Dermis blood vessel endothelial cell (primary cell): ENCODE measurements at places on chromosomes 7 and 10.
A peak's percentile ranks its signal among the peaks of the same experiment; 100 is the strongest.

GRCh38 chr7:139457153-139457946, 26.1 kb downstream of the KLRG2 start:
- DNase-seq: no peak

- peak; percentile 13 for DNase-seq
Measured at GRCh38 chr10:38118072-38118807, 24.1 kb downstream of the ZNF37A start.

DNA sequence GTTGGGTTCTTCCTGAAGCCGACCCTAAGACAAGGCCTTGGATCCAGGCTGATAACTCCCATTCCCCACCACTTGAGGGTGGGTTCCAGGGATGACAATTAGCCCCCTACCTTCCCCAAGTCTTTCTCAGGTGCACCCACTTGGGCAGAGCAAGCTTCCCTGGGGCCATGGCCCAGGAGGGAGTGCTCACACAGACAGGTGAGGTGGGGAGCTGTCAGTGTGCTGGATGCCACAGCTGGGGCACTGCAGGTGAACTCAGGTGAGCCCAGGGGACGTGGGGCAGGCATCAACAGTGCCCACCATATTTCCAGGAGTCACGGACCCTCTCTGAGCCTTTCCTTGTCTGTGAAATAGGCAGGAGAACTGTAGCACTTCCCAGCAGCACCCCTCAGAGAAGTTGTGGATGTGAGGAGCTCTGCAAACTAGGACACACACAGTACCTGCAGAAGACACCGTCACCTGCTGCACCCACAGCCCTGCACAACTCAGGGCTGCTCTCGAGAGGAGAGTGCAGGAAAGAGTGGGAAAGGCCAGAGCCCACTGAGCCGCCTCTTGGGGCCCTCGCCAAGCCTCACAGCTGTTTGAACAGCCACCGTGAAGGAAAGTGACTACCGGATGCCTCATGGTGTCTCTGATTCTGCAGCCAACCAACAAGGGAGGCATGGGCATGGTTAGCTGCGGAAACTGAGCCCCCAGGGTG, 17.9 kb downstream of the SH3PXD2A start:
- DNase-seq: no peak

- DNase-seq: peak; percentile 95
Measured at GRCh38 chr10:100006243-100006886, 3.4 kb downstream of the DNMBP start.

DNA sequence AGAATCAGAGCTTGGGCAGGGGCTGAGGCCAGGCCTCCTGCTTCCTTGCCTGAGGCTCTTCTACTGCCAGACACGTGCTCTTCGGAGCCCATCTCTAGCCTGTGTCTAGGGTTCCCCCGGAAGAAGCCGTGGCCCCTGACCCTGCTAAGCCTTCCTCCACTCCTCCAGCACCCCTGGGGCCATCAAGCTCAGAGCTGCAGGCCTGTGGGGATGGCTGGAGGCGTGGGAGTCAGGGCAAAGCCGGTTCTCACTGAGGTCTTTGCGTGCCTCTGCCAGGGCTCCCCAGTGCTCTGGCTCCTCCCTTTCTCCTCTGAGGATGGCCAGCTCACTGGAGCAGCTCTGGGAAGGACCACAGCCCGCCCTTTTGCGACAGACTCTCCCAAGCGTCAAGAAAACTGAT, 34.4 kb downstream of the GHRHR start:
- DNase-seq: no peak

DNA sequence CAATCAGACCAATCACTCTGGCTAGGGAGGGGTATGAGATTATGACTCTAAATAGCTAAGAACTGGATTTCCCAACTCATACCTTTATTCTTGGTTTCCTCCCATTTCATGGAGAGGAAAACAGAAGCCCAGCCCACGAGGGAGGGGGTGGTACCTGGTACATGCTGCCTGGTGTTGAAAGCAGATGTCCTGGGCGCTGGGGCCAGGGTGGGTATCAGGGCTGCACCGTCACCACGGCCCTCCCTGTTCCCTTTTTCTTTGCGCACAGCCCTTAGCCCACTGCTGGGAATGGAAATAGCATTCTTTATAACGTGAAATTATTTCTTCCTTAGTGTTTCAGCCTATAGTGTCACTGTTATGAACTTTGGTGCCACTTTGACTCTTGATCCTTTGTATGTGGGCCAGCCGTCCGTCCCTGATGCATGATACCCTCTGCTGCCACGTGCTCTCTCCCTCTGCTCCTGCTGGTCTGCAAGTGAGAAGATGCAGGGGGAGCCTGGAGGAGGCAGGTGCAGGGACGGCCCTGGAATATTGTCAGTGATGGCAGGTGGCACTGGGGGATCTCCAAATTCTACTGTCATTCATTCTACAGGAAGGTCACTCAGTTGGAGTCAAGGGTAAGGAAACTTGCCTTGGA, 158.5 kb downstream of the CDH23 start:
- DNase-seq: no peak

DNA sequence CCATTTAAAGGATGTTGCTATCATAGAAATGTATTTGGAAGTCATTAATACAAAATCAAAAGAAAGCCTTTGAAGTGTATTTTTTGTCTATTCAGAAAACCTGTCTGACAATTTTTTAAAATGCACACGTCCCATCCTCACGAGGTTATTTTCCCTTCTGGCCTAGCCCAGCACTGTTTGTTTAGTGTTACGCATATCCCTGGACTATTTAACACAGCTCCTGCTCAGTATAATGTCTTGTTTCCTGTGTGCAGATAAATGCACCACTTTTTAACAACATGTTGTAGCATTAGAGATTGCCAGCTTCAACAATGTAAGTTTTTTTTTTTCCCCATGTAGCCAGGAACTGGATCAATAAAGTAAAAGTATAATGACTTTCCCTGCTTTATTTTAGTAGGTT, 102.6 kb upstream of the SFMBT2 start:
- no peak for DNase-seq

DNA sequence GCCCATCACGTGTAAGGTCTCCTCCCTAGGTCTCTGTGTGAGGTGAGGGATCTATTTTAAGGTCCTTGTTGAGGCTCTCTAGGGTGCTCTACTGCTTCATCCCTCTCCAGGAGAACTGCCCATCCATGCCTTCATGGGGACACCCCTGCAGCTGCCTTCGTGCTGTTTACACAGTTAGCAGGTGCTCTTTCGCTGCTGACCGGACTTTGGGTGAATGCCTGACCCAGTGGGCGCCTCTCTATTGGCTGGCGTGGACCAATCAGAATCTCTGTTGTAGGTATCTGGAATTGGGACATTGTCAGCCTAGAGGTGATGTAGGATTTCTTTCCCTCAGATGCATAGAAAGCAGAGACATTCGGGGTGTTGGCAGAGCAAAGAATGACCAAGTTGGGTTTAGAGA, 38.7 kb upstream of the HMX3 start:
- DNase-seq: no peak

GRCh38 chr10:48924988-48925387, 14.7 kb downstream of the LRRC18 start:
- DNase-seq: no peak

DNA sequence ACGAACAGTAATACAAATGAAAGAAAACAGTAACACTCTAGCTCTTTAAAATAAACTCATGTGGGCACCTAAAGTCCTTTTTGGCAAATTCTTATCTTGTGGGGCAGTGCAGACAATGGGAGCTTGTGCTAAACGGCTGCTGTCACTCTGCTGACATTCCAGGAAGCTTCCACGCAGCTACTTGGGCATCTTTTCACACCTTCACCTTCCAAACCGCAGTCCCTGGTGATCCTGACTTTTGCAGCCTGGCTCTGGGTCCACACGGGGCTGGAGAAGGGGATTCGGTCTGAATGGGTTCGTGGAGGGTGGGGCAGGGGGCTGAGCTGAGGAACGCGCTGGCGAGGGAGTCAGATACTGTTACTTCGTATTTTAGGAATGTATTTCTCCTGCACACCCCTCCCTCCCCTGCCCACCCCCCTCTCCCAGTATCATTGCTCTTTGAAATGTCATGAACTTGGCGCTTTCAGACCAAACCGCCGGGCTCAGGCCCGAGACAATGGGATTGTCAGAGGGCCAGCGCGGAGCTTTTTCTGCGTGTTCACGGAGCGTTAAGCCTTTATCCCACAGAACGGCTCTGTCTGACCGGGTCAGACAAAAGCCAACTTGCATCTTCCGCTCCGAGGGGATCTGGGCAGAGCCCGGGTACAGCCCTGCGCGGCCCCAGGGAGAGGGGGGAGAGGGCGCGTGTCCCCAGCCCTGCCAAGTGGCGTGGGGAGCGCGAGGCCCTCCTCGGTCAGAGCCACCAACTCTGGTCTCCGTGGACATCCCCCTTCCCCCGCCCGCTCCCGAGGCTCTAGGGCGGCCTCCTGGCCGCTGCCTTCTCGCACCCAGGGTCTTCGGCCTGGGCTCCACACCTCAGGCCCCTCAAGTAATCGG, 76.7 kb upstream of the EN2 start:
- no peak for DNase-seq

- DNase-seq: peak; percentile 34
Measured at GRCh38 chr10:11145495-11145855, 127.8 kb downstream of the CELF2 start.

DNA sequence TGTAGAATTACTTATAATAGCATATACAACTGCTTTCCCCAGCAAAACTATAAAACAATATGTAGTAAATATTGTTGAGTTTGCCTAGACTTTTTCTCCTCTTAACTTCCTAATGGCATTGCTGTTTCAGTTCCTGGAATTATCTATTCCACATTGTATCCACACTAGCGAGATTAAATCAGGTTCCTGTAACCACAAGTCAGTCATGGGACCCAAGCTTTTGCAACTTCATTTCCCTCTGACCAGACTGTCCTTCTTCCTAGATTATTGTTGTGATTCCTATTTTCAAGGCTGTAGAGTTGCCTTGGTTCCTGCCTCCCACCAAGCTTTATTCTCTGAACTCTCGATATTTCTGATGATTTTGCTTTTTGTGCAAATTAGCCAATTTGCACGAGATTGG, 173.3 kb upstream of the ZNF804B start:
- no peak for DNase-seq

GRCh38 chr7:158449942-158450341, 137.7 kb downstream of the PTPRN2 start:
- no peak for DNase-seq

DNA sequence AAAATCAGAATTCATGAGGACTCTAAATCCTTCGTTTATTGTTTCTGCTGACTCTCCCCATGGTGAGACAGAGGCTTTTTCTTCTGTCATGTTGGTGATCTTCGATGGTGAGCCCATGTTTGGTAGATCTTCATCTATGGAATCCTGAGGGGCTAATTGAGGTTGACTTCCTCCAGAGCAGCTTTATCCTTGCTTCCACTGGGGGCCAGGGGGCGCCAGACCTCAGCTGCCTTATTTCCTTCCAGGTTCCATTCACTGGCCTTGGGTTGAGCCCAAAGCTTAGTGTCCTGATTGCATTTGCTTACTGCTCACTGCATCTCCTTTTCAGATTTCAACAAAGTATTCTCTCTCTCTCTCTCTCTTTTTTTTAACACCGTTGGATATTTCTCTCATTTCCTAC, 80.7 kb downstream of the GCC1 start:
- peak; percentile 35 for DNase-seq

DNA sequence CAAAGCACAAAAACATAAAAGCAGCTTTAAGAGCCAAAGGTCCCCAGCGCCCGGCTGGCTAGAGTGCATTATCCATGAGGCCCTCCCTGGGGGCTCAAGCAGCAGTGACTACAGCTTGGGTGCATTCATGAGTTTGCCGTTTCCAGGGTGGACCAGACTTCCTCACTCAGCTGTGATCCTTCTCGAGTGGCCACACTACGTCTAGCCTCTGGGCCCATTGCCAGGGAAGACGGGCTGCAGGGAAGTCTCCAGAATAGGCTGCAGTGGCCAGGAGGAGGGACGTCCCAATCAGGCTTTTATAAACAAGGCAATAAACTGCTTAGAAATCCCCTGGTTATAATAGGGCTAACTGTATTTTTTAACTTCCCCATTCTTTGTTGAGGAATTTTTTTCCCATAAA, 89.4 kb upstream of the C1QL3 start:
- no peak for DNase-seq
